ENCODE measurements at places on chromosomes 16 and 17.

GRCh38 chr16:66924527-66925321 lies 611 bp downstream of the RRAD start:
- no peak for DNase-seq

- no peak for DNase-seq
Observed at GRCh38 chr16:83472776-83473501, 334.8 kb upstream of the HSBP1 start.

DNA sequence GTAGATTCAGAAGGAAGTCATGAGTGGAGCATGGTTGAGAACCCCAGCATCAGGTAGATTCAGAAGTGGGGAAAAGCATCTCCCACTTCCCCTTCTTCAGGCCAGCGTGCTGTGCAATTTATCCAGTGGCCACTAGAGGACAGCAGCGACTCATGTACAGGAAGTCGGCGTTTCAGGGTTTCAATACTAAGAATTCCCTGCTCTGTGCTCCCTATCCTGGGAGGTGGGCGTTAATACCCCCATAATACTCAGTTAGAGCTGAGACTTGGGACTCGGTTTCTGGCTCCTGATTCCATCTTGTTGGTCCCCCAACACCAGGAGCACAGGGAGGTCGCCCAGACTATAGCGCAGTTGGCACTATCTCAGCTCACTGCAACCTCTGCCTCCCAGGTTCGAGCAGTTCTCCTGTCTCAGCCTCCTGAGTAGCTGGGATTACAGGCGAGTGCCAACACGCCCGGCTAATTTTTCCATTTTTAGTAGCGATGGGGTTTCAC lies 75.3 kb upstream of the AMZ2 start:
- peak; percentile 27 for DNase-seq

- no peak for DNase-seq
Observed at GRCh38 chr17:4235372-4236279, 28.2 kb downstream of the ANKFY1 start.

DNA sequence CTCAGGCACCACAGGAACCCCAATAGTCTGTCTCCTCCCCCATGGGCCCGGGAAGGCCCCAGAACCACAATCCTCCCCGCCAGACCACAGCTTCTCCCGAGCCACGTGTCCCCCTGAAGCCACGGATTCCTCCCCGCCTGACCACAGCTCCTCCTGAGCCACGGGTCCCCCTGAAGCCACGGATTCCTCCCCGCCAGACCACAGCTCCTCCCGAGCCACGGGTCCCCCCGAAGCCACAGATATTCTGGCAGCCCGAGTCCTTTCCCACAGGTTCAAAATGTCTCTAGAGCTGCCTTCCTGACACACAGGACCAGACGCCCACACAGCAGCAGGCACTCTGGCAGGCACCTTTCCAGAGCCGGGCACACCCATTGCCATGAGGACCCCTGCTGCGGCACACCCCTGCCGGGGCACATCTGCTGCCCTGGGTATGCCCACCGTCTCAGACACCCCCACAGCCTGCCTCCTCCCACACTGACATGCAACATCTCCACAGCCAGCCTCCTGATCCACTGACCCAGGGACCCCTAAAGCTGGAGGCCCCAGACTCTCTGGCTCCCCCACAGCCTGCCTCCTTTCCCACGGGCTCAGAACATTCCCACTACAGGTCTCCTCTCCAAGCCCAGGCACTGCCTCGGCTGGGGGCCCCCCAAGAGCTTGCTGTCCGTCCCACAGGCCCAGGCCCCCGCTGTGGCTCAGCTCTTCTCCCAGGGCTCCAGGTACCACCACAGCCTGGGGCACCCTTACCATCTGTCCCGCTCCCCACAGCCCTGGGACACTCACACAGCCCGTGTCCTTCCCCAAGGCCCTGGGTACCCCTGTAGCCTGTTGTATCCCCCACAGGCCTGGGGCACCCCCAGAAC lies 2.2 kb downstream of the KIAA0753 start:
- DNase-seq: no peak

DNA sequence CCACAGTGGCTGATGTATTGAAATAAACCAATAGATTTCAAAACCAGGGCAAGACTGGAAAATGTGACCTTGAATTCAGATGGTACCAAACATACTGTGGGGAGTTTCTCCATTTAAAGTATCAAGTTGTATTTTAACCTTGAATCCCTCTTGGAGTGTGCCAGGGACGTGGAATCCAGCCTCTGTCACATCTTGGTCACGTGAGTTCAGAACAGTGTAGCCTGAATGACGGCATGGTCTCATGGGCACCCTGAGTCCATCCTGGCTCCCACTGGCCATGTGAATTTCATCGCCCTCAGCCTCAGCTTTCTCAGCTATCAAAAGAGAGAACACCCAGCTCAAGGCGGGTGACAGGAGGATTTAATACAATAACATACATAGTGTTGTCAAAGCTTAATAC lies 6.8 kb downstream of the ZNF771 start:
- DNase-seq: no peak

GRCh38 chr17:49252148-49252695 lies 21.6 kb upstream of the PHOSPHO1 start:
- no peak for DNase-seq

- no peak for DNase-seq
Observed at GRCh38 chr16:48350736-48351135, 34.5 kb downstream of the SIAH1 start.

- DNase-seq: no peak
Observed at GRCh38 chr16:11630046-11630767, 38.0 kb upstream of the SNN start.

DNA sequence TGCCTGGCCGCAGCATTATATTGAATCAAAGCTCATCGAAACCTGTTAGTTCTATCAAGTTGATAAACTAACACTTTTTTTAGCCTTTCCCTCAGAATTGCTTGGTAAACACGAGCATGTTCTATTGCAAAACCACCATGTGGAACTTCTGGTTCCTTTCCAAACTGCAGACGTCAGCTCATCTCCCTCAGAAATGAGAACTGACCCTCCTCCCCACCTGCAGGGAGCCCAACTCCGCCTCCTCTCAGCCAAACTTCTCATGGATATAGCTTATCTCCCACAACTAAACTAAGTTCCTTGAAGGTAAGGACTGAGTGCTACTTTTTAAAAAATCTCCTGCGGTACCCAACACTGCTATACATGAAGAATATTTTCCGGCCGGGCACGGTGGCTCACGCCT lies 6.7 kb downstream of the SHMT1 start:
- no peak for DNase-seq

GRCh38 chr16:81500833-81501521 lies 56.4 kb downstream of the CMIP start:
- DNase-seq: no peak

GRCh38 chr17:14057591-14057990 lies 11.7 kb upstream of the COX10 start:
- no peak for DNase-seq

DNA sequence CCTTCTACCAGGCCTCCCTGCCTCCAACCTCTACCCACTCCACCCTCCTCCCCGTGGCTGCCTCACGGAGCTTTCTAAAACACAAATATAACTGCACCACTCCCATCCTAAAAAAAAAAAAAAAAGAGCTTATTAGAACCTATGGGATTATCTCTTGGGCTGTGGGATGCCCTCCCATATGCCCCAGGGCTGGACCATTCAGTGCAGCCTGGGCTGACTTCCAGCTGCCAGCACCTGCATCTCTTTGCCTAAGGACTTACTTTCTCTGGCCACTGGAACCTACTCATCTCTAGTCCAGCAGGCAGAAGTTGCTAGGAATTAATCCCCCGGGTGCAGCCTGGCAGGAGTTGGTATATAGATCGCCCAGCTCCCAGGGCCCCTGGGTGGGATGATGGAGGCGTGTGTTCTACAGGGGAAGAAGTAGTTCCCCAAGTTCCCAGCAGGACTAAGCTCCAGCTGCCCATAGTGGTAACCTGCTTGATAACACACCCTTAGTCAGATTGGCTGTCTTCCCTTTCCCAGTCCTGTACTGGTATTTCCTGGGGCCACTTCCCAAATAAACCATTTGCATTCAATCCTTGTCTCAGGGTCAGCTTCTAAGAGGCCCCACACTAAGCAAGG lies 10.3 kb downstream of the MPP3 start:
- no peak for DNase-seq

GRCh38 chr16:15038689-15039088 lies 17.2 kb downstream of the NTAN1 start:
- no peak for DNase-seq

DNA sequence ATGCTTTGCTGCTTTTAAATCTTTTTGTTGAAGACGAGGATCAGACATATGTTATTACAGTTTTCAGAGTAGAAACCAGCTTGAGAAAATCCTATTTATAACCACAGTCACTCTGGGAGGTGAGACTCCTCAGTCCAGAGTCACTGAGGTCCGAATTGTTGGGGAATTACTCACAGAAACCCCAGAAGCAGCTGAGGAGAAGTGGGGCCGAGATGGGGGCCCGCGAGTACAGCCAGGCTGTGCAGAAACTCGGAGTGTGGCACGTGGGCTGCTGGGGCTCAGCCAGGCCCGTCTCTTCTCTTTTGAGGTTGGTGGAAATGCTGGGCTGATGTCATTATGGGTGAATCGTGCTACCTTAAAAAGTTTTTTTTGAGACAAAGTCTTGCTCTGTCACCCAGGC lies 14.4 kb upstream of the GNG13 start:
- no peak for DNase-seq

DNA sequence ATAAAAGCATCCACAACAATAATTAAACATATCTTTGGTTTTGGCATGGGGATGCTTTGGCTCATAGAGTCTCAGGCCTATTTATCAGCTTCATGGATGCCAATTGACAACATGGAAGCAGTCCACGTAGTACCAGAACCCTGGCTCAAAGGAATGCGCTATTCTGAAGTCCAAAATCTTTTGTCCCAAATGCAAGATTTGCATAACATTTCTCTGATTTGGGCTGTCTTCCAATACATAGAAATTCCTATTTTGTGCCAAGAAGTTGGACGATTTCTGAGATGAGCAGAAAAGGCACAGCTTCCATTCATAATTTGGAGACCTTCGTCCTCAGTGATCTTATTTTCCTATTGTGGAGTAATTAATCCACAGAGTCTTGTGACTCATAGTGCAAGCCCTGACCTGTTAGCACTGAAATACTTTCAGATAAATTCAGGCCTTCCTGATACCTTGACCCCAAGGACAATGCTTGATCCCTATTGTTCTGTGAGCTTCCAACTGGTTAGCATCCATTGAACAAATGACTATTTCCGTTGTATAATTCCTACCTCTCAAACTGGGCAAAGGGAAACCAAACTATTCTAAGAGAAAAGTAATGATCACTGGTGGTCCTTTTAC lies 78.4 kb upstream of the CDH11 start:
- no peak for DNase-seq

DNA sequence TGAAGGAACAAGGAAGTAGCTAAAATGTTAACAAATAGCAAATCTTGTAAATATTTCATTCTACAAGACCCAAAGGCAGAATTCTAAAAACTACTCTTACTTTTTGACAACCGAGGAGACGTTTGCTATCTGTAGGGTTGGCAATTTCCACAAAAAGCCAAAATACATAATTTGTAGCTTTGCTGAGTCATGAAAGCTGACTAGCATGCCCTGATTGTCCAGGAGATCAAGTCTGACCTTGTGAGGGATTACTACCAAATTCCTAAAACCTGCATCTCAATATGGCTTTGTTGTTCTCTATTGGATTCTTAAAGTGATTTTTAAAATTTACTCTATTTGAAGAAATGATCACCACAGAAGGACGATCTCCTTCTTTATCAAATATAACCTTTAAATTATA lies 10.8 kb downstream of the DNAJA2 start:
- DNase-seq: no peak

DNA sequence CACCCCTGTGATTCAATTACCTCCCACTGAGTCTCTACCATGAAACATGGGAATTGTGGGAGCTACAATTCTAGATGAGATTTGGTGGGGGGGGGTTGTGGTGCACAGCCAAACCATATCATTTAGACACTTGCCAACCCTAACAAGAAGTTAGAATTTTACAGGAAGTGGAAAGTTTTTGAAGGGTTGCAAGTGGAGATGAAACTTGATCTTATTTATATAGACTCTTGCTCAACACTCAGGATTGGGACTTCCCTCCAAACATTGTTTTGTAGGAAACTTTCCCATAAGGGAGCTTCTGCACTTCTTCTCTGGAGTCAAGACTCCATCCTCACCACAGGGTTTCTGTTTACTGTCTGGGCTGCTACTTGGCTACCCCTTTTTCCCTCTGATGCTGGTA lies 266.7 kb upstream of the CDH11 start:
- DNase-seq: no peak

All from NCI-H1092 (cell line).